ENCODE measurements at places on chromosomes 6 and 20.

GRCh38 chr6:33976437-33977360 lies 169.2 kb downstream of the GRM4 start:
- no peak for DNase-seq

DNA sequence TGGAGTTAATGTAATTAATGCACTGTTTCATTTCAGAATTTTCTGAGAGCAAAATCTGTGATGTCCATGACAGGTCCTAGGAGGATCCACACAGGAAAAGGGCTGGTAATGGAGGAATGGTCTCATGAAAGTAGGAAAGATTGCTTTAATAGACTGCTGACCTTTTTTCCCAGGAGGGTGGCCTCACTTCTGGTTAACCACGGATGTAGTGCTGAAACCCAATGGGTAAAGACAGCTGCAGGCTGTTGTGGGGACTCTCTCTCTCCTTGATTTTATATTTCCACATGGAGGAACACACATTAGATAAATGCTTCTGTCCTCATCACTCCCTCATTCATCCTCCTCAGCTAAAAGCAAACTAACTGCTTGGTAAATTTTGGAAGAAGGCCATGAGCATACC lies 23.6 kb upstream of the RIPOR2 start:
- DNase-seq = no peak

GRCh38 chr6:79377888-79378348 lies 143.4 kb upstream of the HMGN3 start:
- no peak for DNase-seq

- no peak for DNase-seq
These were observed 165.0 kb upstream of the POU3F2 start for GRCh38 chr6:98669371-98669770.

- DNase-seq = no peak
These were observed 476.9 kb downstream of the KHDRBS2 start for GRCh38 chr6:61809004-61809595.

- no peak for DNase-seq
These were observed 231.2 kb upstream of the FKBP1C start for GRCh38 chr6:62980093-62980492.

- DNase-seq = no peak
These were observed 5.4 kb downstream of the RBL1 start for GRCh38 chr20:37090407-37090806.

- no peak for DNase-seq
These were observed 24.1 kb upstream of the PAX1 start for GRCh38 chr20:21681234-21681921.

DNA sequence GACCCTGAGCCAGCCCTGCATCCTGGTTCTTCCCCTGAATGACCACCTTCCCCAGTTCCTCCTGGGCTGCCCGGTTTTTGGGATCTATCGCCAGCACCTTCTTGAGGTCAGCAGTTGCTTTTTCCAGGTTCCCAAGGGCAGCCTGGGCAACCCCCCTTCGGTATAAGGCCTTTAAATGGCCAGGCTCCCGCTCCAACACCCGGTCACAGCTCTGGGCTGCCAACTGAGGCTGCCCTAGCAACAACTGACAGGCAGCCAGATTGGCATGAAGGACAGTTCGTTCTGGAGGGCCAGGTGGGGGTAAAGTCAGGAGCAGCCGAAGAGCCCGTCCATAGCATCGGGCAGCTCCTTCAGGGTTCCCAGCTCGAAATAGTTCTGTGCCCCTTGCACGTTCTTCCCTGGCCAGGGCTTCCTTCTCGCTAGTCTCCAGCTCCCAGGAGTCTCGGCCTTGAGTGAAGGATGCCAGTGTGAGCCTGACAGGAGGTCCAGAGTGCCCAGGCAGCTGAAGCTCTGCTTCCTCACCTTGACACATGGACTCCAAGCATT lies 778 bp upstream of the ATF6B start:
- DNase-seq = no peak

- DNase-seq = peak; percentile 65
These were observed 28.0 kb upstream of the PTGIS start for GRCh38 chr20:49595811-49596561.

GRCh38 chr20:38969708-38970107 lies 7.6 kb downstream of the DHX35 start:
- DNase-seq = no peak

GRCh38 chr6:36312854-36313648 lies 23.6 kb downstream of the BNIP5 start:
- DNase-seq = no peak

DNA sequence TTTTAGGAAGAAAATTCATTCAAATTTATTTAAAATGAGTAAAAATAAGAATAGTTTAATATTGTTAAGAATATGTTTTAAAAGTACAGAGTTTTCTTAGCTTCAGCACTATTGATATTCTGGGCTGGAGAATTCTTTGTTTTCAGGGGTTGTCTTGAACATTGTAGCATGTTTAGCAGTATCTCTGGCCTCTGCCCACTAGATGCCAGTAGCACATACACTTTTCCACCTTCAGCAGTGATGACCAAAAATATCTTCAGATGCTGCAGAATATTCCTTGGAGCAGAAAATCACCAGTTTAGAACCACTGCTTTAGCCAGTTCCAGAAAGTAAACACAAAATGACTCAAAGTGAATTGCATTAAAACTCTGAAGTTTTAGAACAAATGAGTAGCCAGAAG lies 19.4 kb upstream of the SDHAF4 start:
- DNase-seq = no peak

- no peak for DNase-seq
These were observed 21.0 kb upstream of the PRELID3B start for GRCh38 chr20:59063358-59064213.

DNA sequence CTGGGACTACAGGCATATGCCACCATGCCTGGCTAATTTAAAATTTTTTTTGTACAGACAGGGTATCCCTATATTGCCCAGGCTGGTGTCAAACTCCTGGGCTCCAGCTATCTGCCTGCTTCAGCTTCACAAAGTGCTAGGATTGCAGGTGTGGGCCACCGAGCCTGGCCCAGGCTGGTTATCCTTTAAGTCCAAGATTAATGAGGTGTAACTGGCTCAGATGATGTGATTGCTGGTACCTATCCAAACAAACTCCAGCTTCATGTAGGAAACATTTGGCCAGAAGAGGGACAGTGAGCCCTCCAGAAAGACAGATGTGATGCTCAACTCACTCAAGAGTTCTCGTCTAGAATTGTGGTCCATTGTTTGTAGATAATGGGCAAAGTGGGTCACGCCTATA lies 9.2 kb upstream of the ZNF318 start:
- no peak for DNase-seq

DNA sequence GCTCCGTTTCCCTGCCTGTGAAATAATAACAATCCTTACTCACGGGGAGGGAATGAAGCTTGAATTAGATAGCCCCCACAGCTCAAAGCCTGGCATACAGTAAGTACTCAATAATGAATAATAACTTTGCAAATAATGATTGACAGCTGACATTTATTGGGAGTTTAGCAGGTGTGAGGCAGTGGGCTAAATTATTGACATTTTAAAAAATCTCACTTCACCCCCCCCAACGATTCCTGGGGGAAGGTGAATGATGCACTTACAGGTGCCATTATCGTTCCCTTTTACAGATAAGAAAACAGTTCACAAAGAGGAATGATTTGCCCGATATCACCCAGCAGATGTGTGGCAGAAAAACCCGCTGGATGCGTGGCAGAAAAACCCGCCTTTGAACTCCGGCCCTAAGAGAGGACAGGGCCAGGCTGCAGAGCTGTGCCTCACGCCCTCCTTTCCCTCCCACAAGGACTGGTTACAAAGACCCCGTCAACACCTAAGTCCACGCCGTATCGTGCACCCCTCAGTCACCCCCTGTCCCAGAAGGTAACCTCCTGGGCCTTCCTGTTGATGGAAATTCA lies 114.2 kb upstream of the PTPN1 start:
- no peak for DNase-seq

GRCh38 chr20:60113024-60113724 lies 155.0 kb downstream of the CDH26 start:
- no peak for DNase-seq

DNA sequence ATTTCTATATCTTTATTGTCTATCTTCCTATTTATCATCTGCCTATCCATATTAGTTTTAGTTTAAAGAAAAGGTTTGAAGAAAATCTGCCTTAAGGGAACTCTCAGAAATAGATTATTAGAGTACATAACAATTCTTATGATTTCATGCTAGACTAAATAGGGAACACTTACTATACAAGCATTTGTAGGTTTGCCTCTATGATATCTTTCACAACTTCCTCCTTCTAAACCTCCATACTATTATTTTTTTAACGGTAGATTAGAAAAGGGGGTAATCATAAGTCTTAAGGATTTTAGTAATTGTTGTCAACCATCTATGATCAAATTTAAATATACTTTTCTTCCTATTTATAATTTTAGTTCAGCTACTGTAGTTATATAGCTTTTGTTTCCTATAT lies 11.6 kb upstream of the DSE start:
- no peak for DNase-seq

- DNase-seq = no peak
These were observed 49.2 kb downstream of the FYN start for GRCh38 chr6:111823831-111824607.

- DNase-seq = no peak
These were observed 3.1 kb downstream of the B3GALT4 start for GRCh38 chr6:33279971-33280511.

DNA sequence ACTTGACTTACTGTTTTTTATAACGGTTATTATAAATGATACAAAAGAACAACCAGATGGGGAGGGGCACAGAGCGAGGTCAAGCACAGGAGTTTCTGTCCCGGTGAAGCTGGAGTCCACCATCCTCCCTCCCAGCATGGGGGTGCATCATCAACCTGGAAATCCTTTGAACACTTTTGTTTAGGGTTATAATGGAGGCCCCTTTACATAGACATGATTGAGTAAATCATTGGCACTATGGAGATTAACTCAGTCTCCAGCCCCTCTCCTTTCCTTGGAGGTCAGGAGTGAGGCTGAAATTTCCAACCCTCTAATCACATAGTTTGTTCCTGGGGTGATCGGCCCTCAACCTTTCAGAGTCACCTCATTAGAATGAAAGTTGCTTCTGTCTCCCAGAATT lies 71.8 kb upstream of the ANKEF1 start:
- DNase-seq = no peak

DNA sequence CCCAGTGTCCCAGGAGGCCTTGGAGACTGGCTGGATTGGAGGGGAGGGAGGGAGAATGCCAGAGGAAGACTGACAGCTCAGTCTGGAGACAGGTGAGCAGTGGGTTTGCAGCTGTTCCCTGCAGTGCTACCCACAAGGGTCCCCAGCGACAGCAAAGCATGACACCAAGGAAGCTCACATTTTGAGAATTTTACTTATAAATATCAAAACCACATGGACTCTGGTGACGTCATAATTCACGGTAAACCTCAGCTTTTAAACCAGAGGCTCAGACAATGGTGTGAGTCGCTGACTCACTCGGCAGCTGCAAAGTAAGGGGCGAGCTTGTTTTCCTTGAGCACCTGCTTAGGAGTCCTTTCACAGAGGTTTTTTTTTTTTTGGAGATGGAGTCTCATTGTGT lies 65.2 kb downstream of the THBS2 start:
- no peak for DNase-seq

GRCh38 chr20:19609642-19610223 lies 148.3 kb upstream of the RIN2 start:
- DNase-seq = no peak

DNA sequence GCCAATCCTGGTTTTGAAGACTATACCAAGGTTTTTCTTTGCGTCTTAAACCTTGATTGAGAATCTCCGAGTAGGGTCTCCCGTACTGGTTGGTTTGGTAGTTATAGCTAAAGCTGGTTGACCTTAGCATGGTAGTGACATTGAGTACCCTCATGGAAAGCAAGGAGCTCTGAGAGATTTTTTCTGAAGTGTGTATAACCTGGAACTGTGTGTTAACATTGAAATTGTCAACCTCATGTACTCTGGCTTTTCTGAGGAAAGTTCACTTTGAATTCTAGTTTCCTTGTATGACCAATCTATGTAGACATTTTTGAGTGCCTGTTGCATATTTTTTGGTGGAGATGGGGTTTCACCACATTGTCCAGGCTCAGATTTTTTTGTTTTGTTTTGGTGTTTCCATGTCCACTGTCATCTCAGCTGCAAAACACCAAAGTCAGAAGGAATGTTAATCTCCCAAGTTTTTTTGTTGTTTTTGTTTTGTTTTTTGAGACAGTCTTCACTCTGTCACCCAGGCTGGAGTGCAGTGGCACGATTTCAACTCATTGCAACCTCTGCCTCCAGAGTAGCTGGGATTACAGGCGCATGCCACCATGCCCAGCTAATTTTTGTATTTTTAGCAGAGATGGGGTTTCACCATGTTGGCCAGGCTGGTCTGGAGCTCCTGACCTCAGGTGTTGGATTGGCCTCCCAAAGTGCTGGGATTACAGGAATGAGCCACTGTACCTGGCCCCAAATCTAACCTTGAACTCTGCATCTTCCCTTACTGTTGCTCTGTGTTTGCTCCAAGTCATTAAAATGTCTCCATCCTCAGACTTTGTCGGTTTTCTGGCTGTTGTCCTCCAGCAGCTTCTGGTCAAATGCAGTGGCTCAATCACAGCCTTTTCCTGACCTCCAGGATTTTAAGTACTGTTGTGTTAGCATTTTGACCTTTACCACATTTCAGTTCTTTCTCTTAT lies 4.3 kb downstream of the RPS12 start:
- DNase-seq = no peak

DNA sequence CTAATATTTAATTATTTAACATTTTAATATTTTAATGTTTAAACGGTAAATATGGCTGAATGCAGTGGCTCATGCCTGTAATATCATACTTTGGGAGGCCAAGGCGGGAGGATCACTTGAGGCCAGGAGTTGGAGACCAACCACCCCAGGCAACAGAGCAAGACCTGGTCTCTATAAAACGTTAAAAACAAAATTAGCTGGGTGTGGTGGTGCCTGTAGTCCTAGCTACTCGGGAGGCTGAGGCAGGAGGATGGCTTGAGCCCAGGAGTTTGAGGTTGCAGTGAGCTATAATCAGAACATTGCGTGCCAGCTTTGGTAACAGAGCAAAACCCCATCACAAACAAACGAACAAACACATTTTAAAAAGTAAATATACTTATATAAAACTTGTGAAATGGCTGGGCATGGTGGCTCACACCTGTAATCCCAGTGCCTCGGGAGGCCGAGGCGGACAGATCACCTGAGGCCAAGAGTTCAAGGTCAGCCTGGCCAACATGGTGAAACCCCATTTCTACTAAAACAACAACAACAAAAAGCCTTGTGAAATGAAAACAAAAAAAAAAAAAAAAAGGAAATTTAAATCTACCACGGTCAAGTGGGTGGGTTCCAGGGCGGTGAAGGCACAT lies 8.2 kb downstream of the SRXN1 start:
- DNase-seq = no peak

GRCh38 chr20:4027590-4028265 lies 12.4 kb upstream of the RNF24 start:
- no peak for DNase-seq

GRCh38 chr6:35473850-35474130 lies 5.6 kb downstream of the RPL10A start:
- no peak for DNase-seq

DNA sequence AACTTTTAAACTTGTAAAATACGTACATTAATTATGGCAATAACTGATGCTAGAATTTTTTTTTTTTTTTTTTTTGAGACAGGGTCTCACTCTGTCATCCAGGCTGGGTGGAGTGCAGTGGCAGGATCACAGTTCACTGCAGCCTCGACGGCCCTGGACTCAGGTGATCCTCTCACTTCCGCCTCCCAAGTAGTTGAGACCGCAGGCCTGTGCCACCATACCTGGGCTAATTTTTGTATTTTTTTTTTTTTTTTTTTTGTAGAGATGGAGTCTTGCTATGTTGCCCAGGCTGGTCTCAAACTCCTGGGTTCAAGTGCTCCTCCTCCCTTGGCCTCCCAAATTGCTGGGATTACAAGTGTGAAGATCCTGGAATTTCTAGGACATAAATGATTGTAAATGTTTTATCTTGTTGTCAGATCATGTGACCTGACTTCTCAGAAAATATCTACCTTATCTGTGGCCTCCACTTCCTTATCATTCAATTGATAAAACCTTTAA lies 2.2 kb upstream of the CD2AP start:
- DNase-seq = no peak
